ENCODE measurements at places on chromosomes 3 and 15.

- DNase-seq = no peak
These were observed 136.0 kb upstream of the CCDC54 start for GRCh38 chr3:107241217-107241616.

DNA sequence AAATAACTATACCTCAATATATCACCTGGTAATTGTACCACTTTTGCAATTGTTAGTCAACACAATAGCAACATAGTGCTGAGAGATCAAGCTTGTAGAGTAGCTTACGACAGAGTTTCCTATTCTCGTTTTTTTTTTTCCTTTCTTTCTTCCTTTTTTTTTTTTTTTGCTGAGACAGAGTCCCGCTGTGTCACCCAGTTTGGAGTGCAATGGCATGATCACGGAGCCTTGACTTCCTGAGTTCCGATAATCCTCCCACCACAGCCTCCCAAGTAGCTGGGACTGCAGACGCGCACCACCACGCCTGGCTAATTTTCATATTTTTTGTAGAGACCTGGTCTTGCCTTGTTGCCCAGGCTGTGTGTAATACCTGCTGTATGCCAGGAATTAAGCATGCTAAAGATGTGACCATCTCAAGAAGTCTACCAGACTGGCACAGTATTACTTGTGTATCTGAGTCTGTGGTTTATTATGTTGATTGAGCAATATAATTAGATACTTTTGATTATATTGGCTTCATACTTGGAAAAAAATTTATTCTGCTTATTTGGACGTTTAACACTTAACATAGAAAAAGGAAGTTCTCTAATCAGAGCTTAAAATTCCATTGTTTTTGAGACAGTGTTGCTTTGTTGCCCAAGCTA lies 3.0 kb downstream of the SELENOT start:
- no peak for DNase-seq

- no peak for DNase-seq
These were observed 33.9 kb upstream of the MRPS22 start for GRCh38 chr3:139309880-139310279.

- no peak for DNase-seq
These were observed 183.5 kb upstream of the NSMCE3 start for GRCh38 chr15:29452881-29453731.

- DNase-seq = no peak
These were observed 323.9 kb upstream of the IGF1R start for GRCh38 chr15:98324341-98324970.

GRCh38 chr3:161423911-161424522 lies 52.7 kb upstream of the SPTSSB start:
- peak; percentile 55 for DNase-seq

DNA sequence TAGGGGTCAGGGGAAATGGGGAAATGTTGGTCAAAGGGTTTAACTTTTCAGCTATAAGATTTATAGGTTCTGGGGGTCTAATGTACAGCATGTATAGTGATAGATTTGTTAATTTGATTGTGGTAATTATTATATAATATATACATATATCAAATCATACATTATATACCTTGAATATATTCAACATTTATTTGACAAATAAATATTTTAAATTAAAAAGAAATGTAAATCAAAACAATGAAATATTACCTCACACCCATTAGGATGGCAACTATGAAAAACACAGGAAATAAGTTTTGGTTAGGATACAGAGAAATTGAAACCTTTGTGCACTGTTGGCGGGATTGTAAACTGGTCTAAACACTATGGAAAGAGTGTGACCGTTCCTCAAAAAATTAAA lies 85.0 kb upstream of the SLCO2A1 start:
- no peak for DNase-seq

- DNase-seq = no peak
These were observed 20.6 kb downstream of the SAMD7 start for GRCh38 chr3:169931747-169932520.

DNA sequence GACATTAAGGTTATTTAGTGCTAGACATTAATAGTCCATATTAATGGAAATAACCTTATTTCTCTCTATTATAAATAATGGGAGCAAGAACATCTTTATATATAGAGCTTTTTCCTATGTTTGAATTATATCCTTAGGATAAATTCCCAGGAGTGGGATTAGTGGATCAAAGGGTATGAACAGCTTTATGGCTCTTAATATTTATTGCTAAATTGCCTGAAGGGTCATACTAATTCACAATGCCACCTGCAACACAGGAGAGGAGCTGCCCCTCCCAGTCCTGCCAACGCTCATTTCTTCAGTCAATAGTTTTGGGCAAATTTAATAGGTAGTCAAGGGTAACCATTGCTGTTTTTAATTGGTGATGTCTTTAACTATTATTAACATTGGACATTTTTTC lies 48.9 kb upstream of the POLR2M start:
- no peak for DNase-seq

GRCh38 chr3:120177707-120178306 lies 83.6 kb upstream of the GSK3B start:
- DNase-seq = no peak

DNA sequence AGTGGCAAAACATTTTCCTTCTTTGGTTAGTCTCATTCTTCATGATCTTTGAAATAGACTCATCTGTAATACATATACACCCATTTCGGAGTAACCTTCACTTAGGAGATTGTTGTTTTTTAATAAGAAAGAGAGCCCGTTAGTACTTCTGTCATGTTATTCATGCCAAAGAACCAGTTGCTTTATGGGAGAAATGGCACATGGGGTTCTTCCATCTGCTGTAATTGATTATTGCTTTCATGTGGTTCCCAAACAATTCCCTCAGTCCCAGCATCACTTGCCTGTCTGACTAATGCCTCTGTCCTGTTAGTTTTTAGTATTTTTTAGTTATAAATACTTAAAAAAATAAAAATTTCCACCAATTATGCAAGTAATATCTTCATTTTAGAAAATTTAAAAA lies 33.8 kb upstream of the FAH start:
- DNase-seq = no peak

DNA sequence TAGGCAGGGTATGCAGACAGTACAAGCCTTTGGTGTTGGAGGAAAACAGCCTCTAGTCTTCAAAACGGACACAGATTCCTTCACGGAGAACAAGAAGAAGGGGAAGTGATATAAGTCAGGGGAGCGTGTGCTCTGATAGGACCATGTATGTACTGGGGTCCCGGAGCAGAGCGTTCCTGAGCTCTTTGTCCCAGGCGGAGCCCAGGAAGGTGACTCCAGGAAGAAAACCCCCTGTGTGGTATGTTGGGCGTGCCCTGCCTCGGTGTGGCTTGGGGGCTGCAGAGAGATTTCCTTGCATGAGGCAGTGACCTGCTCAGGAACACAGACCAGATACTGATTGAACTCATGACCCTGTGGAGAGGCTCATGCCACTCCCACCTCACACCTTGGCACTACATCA lies 21.7 kb downstream of the MELTF start:
- DNase-seq = no peak

DNA sequence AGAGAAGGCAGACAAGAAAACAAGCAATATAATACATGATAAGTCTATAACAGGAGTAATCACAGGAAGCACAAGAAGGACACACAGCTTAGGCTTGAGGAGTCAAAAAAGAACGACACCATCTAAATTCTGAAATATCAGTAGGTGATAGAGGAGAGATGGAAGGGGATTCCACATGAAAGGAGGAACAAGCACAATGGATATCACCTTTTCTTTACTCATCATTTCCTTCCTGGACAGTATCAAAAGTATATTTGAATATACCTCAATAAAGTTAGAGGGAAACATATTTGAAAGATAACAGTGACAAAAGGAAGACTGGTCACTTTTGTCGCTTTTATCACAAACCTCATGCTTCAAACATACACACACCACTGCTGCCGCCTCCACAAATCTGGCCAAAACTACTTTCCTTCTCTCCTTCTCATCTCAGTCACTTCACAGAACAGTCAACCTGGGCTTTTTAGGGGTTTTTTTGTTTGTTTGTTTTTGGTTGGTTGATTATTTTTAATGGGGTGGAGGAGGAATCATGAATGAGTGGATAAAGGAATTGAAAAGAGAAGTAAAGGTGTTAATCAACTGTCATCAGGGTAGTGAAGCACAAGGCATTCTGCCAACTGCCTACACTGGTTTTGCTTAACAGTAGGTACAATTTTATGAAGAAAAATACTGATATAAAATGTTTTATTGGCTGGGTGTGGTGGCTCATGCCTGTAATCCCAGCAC lies 18.5 kb downstream of the DENND4A start:
- DNase-seq = no peak

GRCh38 chr3:125202197-125202596 lies 10.4 kb downstream of the SLC12A8 start:
- peak; percentile 13 for DNase-seq

GRCh38 chr3:5022966-5023776 lies 43.9 kb downstream of the BHLHE40 start:
- DNase-seq = no peak

- no peak for DNase-seq
These were observed 301.8 kb upstream of the SEMA6D start for GRCh38 chr15:47415539-47415971.

DNA sequence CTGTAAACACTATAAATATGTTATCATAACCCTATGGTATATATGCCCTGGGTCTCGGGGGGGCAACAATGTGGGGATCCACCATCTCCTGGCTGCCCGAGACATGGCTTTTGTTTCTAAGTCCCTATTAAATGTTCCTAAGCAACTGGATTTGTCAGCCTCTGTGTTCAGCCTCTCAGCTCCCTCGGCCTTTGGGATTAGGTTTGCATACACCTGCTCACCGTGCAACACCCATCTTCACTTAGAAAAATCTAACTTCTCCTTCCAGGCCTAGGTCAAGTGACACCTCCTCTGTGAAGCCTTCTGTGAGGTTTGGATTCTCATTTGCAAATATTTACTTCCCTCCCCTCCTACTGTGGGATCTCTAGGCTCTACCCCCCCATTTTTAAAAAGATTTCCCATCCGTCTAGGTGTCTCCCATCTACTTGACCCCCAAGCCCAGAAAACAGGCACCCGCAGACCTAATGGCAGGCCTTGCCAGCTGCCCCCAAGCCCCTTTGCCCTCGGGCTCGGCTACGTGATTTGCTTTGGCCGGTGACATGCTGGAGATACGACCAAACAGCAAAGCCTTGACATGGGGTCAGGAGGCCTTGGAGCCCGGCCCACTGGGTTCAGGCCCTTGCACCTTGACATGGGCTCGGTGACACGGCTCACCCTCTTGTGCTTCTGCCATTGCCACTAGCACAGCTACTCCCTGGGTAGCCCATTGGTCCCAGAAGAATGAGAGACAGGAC lies 66.0 kb upstream of the BLM start:
- no peak for DNase-seq

DNA sequence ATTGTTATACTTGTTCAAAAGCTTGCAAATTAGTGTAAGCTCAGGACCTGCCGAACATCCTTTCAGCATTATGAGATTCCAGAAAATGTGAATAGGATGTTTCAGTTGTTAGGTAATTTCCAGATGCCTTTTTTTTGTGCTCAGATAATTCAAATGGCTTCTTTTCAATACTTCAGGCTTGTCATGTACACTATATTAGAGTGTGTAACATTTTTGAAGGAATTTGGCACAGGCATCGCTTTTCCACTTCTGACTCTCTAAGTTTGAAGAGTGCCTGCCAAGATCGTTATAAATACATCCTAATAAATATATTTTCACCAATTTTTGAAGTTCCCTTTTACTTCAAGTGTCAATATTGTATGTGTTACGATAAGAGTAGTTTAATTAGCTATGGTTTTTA lies 35.2 kb downstream of the CADM2 start:
- no peak for DNase-seq

DNA sequence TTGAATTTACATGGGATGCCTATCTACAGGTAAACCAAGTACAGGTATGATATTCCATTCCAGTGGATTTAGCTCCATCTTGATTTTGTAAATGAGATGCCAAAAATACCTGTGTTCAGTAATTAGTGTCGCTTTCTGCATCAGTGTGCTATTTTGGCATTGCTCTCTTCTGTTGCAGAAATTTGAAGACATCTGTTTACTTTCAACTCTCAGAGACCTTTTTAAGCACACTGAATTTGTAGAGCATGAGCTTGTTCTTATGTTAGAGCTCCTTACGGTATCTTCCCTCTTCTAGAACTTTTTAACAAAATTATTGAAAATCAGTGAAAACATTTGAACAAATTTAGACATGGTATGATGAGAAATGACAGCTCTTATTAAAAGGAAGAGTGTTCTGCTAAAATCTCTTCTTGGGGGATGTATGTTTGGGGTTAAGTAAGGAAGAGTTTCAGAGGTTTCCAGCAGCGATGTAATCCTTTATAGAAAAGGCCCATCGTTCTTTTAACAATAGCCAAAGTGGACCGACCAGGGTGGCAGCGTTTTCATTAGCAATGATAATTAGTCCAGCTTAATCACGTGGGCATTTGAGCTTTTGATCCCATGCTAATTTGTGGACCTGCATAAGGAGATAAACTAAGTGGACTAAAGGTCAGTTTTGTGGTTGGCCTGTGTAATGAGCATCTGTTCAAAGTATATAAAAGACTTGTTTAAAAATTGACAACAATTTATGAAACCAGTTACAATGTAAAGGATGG lies 385.4 kb downstream of the PTPRG start:
- no peak for DNase-seq

GRCh38 chr3:127629467-127630403 lies 750 bp downstream of the PODXL2 start:
- peak; percentile 50 for DNase-seq

- DNase-seq = no peak
These were observed 6.5 kb downstream of the RRP9 start for GRCh38 chr3:51934991-51935885.

DNA sequence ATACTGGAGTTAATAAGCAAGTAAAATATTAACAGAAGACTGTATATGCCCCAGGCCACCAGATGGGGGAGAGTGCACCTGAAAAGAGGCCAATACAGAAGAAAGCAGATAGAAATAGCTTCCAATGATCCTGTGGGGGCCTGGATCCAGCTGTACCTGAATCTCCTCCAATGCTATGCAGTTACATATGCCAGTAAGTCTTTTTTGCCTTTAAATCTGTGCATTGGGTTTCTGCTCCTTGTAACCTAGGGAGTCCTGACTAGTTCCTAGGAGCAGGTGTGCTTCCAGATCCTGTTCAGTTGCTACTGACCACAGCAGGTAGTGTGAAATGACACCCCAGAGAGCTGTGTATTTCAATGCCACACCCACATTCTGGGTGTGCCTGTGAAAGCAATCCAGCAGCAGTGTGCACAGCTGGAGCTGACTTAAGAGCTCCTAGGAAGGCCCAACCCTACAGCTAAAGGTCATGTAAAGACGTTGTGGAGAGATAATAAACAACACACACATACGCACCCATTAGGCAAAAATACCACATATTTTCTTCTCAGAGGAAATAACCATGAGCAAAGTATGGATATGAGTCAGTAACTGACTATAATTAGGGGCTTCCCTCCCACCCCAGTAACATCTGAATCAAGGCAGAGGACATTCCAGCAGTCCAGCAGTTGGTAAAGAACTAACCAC lies 62.2 kb upstream of the AKAP13 start:
- no peak for DNase-seq

- no peak for DNase-seq
These were observed 223.6 kb upstream of the PDZRN3 start for GRCh38 chr3:73848173-73848906.

GRCh38 chr3:55579496-55579895 lies 92.4 kb upstream of the WNT5A start:
- DNase-seq = no peak

GRCh38 chr15:22944651-22945050 lies 35.5 kb downstream of the CYFIP1 start:
- DNase-seq = no peak
